ENCODE measurements at places on chromosomes 16 and 17. TPM values are rescaled to one million over a fixed set of nuclear protein-coding genes. Genes with fewer than 3 reads are reported as not detected.

The TMEM92 gene
- not detected for total RNA-seq

The TLCD3B gene
- total RNA-seq: not detected

The SLC52A1 gene
- total RNA-seq: not detected

The JUP gene
- 23.7 TPM for total RNA-seq

The TP53TG3C gene
- not detected for total RNA-seq

The CDRT15L2 gene
- total RNA-seq: not detected

The SHISA6 gene
- total RNA-seq: not detected

The AANAT gene
- total RNA-seq: not detected

Measured in cardiac ventricle fibroblast (primary cell).